ENCODE measurements at places on chromosomes 1 and 21.

- no peak for DNase-seq
These were observed 979.2 kb downstream of the MRPL39 start for GRCh38 chr21:24628046-24628445.

DNA sequence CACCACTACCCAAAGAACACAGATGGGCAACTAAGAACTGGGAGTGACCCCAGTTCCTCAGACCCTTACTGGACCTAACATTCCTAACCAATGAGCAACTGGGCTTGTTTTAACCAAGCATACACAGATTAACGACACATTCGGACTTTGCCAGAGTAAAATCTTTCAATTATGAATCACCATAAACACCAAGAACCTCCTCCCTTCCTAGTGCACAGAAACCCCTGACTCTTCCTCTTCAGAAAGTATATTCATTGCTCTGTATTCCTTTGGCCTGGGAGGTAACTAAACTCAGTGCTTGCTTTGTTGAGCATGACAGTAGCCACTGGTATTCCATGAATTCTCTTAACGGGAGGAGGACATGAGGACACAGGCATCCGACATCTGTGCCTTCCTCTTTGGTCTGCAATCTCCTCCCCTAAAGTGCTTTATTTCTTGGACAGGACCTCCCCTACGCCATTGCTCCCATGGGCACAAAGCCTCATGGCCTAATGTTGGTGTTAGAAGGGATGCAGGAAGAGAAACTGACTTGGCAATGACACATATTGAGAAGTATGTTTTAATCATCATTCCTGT lies 42.7 kb downstream of the SEC16B start:
- no peak for DNase-seq

DNA sequence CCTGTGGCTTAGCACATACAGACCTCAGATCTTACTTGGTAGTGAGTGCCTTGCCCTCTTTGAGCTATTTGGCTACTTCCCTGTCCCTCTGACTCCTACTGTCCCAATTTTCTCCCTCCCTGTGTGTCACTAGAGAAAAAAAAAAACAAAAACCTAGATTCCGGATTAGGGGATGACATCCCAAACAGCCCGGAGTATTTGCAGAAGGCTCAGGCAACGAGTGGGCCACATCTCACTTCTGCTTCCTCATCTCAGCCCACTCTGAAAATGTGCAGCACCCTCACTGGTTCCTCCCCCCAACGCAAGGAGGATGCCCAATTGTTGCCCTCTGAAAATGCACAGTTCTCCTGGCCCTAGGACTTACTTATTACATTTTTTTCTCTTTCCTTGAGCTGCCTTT lies 4.9 kb downstream of the NHLH1 start:
- no peak for DNase-seq

DNA sequence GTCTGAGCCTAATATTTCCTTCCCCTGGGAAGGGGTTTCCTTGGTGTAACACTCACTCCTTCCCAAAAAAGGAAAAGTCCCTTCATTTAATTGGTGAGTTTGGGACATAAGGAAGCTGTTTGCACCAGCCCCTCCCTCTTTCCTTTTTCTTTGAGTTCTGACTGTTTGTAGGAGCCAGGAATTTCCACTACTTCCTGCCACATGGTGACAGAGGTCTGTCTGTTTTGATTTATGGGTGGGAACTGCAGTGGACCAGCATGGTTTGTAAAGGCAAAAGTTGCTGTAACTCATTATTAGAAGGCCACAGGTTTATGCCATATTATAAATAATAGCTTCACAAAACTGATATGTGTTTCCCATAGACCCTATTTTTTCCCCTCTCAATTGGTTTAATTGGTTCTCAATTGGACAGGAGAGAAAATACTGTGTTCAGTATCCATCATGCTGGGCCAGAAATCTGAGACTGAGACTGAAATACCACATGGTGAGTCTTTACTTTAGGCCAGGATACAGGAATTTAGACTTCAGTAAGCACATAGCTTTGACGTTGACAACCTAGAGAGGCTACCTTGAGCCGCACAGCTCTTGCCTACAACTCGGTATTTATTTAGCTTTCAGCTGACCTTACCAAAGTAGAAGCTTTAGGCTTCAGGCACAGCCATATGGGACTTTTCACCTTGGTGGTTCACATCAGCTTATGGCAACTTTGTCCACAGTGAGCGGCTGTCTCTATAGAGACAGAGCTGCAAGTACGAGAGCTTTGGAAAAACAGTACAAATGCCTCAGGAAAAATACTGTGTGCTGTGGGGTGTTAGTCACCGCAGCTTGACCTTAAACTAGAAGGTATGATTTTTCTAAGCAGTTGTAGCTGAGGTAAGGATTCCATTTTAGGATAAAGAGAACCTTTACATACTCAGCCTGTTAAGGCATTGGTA lies 40.0 kb upstream of the RGS7 start:
- DNase-seq: no peak

GRCh38 chr1:109897259-109897955 lies 13.2 kb upstream of the CSF1 start:
- DNase-seq: no peak

DNA sequence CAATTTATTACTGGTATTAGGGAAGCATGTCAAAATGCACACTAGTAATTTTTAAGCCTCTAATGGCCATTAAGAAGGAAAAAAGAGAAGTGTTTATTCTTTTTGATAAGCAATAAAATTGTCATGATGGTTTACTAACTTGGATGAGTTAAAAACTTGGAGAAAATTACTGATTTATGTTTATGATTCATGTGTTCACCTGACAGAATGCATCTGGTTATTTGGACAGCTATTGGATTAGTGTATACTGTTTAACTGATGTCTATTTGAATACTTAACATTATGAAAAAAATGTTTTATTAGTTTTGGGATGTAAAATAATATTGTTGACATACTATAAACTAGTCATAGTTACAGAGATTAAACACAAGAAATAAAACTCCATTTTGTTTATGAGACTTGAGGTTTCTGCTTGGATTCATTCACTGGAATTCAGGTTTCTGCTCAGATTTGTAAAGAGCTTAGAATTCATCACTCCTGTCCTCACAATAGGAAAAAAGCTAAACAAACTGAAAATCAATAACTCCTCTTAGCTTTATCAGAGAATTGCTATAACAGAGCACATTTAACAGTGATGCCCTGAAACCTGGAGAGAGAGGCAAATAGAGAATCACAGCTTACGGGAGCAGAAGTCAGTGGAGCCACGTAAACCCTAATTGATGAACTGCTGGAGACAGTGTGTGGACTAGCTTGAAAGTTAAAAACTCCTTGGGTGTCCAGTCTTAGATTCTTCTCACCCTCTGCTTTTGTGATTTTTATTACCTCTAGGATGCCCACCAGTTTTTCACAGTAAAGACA lies 56.7 kb downstream of the RALGPS2 start:
- DNase-seq: no peak

All from NCI-H1105 (cell line).